ENCODE measurements at places on chromosomes 16 and 17. TPM values are rescaled to one million over a fixed set of nuclear protein-coding genes. Genes with fewer than 3 reads are reported as not detected.

The GABARAP gene
- 149 TPM for total RNA-seq

The CTNS gene
- 19.4 TPM for total RNA-seq

The XAF1 gene
- total RNA-seq = 20.5 TPM

The ARHGAP44 gene
- total RNA-seq = 1.9 TPM

The HS3ST3B1 gene
- 19.7 TPM for total RNA-seq

The NPTX1 gene
- total RNA-seq = 4.9 TPM

The JUP gene
- total RNA-seq = 7.6 TPM

The SPATA22 gene
- total RNA-seq = not detected

The CDH13 gene
- total RNA-seq = 133 TPM

The CACNG3 gene
- total RNA-seq = not detected

The CCL14 gene
- not detected for total RNA-seq

The OR3A3 gene
- total RNA-seq = 0.33 TPM

The OTOA gene
- total RNA-seq = under 0.01 TPM

The KCNJ2 gene
- 6.6 TPM for total RNA-seq

The SERPINF2 gene
- total RNA-seq = under 0.01 TPM

The ABCA9 gene
- 7.0 TPM for total RNA-seq

The SAMD14 gene
- 1.8 TPM for total RNA-seq

The TMEM114 gene
- not detected for total RNA-seq

The KRTAP4-3 gene
- not detected for total RNA-seq

The TBC1D3C gene
- total RNA-seq = not detected

The NQO1 gene
- total RNA-seq = 604 TPM

The HOXB8 gene
- total RNA-seq = not detected

The CORO6 gene
- total RNA-seq = 12.2 TPM

The CX3CL1 gene
- total RNA-seq = not detected

The CD79B gene
- 0.12 TPM for total RNA-seq

The SSTR5 gene
- not detected for total RNA-seq

The PIRT gene
- total RNA-seq = not detected

The ESRP2 gene
- total RNA-seq = 0.12 TPM

The CCL17 gene
- not detected for total RNA-seq

The CCL7 gene
- total RNA-seq = 0.89 TPM

The KRT9 gene
- total RNA-seq = not detected

The CNGB1 gene
- total RNA-seq = not detected

The QPRT gene
- 101 TPM for total RNA-seq

The SDF2 gene
- total RNA-seq = 44.0 TPM
